Diencephalon (tissue), 1 donor: ENCODE measurements at places on chromosomes 2 and 18. TPM values are rescaled to one million over a fixed set of nuclear protein-coding genes. Genes with fewer than 3 reads are reported as not detected.

The PSD4 gene
- 4.4 TPM for total RNA-seq

The GALNT3 gene
- total RNA-seq, result 4.6 TPM

The SP5 gene
- total RNA-seq, result 2.3 TPM

The ERCC3 gene
- 41.3 TPM for total RNA-seq

The KLHL14 gene
- 2.1 TPM for total RNA-seq

The KCNJ13 gene
- total RNA-seq, result 9.2 TPM

The INHBB gene
- 11.3 TPM for total RNA-seq

The UGT1A10 gene
- total RNA-seq, result not detected

The RAX gene
- 0.23 TPM for total RNA-seq

The NT5DC4 gene
- total RNA-seq, result not detected

The C2orf80 gene
- 38.1 TPM for total RNA-seq

The RAB6C gene
- 2.5 TPM for total RNA-seq

The ANKRD29 gene
- total RNA-seq, result 11.3 TPM

The REG1B gene
- total RNA-seq, result not detected

The IL1R1 gene
- 0.46 TPM for total RNA-seq

The SNED1 gene
- total RNA-seq, result 6.5 TPM

The NDUFB3 gene
- total RNA-seq, result 57.7 TPM

The PPP4R1 gene
- 145 TPM for total RNA-seq

The SNORC gene
- 4.6 TPM for total RNA-seq

The TCF23 gene
- not detected for total RNA-seq

The L3MBTL4 gene
- 19.8 TPM for total RNA-seq

The SPP2 gene
- total RNA-seq, result not detected

The G6PC2 gene
- not detected for total RNA-seq

The CTAGE1 gene
- total RNA-seq, result not detected

The ERFE gene
- 1.2 TPM for total RNA-seq

The LBX2 gene
- not detected for total RNA-seq

The LRP1B gene
- total RNA-seq, result 78.0 TPM

The TEX44 gene
- not detected for total RNA-seq

The RNF152 gene
- total RNA-seq, result 144 TPM

The KIF3C gene
- total RNA-seq, result 133 TPM

The CKAP2L gene
- 4.2 TPM for total RNA-seq

The CENPA gene
- 3.2 TPM for total RNA-seq

The LYPD6 gene
- total RNA-seq, result 20.5 TPM

The IL1F10 gene
- total RNA-seq, result not detected

The KCNF1 gene
- total RNA-seq, result 19.6 TPM

The CREG2 gene
- 47.1 TPM for total RNA-seq

The C2orf15 gene
- 17.5 TPM for total RNA-seq

The CRACDL gene
- total RNA-seq, result 3.7 TPM

The DQX1 gene
- total RNA-seq, result not detected

The SPATA3 gene
- total RNA-seq, result not detected

The FHL2 gene
- 6.9 TPM for total RNA-seq

The HRH4 gene
- total RNA-seq, result 0.23 TPM

The CPLX4 gene
- not detected for total RNA-seq

The LIMS3 gene
- total RNA-seq, result 2.1 TPM

The EXOC6B gene
- 111 TPM for total RNA-seq

The LTBP1 gene
- 19.8 TPM for total RNA-seq

The CYP27A1 gene
- total RNA-seq, result 5.8 TPM

The RNU2-63P gene
- not detected for total RNA-seq

The UGT1A8 gene
- not detected for total RNA-seq

The MTERF4 gene
- 37.6 TPM for total RNA-seq

The NMUR1 gene
- total RNA-seq, result 1.2 TPM

The MOGAT1 gene
- not detected for total RNA-seq

The PSMA8 gene
- 0.46 TPM for total RNA-seq
